ENCODE measurements at places on chromosomes 3 and 15.

DNA sequence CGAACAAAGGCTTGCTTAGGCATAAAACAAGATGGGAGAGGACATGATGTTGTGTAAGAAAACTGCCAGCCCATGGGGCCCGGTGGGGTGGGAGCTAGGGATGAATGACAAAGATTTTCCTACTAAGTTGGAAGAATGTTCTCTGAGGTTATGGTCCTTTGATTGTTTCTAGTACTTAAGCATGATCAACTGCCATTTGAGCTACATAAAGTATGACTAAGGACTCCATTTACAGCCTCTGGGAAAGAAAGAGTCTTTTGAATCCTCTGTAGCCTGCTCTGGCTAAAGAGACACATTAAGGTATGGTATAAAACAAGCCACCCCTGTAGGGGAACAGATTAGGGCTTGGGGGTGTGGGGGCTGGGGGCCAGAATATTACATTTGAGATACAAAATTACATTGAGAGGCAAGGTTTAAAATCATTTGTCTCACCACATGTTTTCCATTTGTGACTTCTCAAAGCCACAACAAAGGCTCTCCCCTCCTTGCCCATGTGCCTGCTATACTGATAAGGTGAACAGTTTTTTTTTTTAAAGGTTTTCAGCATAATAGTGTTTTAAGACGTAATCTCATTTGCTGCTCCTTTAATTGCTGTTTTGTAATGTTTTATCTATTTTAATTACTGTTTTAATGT, 323.4 kb downstream of the CHST2 start:
- DNase-seq, result no peak

DNA sequence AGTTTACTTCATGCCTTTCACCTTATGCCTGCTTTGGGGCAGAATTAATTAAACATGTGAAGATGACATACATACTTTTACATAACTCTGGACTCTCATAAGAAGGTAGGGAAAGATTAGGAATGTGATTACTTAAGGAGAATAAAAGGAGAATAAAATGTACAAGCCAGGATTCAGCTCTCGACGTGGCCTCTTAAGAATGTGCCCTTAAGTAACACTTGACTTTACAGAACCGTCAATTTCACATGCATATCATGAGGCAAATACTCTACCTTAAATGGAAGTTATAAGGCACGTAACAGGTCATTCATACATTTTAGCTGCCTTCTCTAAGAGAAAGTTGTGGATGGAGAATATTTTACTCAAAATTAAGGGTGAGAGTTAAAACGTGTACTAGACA, 263.7 kb upstream of the LMCD1 start:
- no peak for DNase-seq

- DNase-seq, result no peak
These were observed 5.3 kb downstream of the ARL6IP5 start for GRCh38 chr3:69090021-69090420.

DNA sequence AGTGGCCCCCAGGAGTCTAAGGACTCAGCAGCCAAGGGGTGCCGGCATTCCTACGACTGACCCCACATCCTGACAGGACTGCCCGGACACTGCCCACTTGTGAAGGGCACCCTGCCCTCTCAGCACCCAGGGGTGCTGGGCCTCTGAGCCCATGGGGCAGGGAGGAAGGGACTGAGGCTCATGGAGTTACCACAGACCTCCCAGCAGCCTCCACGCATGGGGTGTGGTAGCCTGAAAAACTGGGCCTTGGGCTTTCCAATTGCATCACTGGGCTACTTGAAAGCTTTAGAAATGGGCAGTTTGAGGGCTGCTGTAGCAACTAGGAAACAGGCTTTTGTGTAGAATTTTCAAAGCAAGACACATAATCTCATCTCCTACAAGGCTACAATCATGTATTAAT, 13.2 kb downstream of the TKT start:
- DNase-seq, result no peak

- no peak for DNase-seq
These were observed 64.7 kb downstream of the ATP2B2 start for GRCh38 chr3:10440684-10441083.

- no peak for DNase-seq
These were observed 3.1 kb upstream of the CACNA1D start for GRCh38 chr3:53491276-53491675.

DNA sequence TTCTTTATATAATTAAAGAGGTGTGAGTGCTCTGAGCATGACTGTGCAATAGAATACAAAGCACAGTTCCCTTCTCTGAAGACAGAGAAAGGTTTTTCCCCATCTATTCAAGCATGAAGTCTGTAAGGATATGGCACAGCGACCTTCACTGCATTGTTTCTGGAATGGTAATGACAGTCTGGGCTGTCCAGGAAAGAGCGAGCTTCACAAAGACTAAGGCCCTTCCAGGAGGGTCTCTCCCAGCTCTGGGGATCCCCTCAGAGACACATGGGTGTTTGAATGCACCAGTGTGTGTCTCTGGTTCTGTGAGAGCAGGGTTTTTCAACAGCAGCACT, 179.9 kb upstream of the NR2E3 start:
- DNase-seq, result no peak

DNA sequence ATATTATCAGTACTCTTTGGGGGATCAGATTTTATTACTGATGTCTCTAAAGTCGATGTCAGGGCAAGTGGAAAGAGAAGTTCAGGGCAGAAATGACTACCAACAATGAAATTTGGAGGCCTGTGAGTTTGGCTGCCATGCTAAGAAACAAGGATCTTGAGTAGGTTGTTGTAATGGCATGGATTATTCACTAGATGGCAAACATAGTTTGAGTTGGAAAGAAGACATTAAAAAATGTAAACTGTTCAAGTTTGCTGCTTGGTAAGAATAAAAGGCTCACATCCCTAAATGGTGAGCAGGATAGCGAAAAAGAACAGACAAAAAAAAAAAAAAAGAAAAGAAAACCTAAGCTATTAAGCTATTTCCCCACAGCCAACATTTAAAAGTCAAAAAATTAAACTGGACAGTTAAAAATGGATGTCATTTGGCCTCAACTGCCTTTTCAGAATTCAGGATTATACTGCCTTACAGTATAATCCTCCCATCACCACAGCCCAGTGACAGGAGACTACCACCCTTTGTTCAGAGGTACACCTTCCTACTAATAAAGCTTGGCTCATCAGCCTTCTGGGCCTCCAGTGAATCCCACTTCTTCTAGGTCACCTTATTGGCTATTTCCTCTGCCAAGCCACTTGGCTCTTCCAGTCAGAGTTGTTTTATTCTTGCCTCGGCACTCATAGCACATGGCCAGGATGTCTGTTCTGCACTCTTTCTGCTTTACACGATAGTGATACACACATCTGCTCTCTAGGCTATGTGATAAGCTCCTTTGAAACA, 163.7 kb downstream of the PLD1 start:
- DNase-seq, result no peak

DNA sequence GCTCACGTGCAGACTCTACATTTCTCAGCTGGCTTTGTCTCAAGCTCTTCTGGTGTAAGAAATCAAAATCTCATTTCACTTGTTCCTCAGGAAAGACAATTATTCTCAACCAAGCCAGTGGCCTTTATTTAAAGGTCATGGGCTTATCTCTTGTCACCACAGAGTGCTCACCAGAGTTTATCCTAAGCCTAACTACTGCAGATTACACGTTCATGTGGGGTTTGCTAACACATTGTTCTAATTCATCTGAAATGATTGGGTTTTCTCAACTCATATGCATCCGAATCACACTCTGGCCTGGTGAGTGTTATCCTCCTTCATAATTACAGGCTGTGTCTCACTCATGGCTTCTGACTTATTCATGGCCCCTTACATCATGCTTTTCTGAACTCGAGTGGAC, 83.3 kb upstream of the TSC22D2 start:
- no peak for DNase-seq

GRCh38 chr15:71916834-71917233, 106.5 kb downstream of the NR2E3 start:
- no peak for DNase-seq

DNA sequence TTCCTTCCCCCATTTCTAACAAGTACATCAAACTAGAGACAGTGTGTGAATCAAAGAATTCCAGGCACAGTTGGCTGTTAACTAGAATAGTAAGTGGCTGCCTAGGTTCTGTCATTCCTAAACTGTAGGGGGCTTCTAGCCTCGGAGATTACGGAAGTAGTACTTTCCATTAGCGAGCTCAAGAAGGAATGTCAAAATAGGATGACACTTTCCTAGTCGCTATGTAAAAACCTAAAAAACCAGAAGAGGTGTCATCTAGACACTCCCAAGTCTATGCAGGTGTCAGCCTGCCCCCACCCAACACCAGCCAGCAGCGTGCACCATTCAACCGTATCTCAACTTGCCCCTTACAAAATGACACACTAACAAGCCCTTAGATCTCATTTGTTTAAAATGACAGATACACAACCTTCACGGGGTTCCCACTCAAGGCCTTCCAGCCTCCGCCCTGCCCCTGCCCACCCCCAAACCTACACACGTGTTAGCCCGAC, 874 bp downstream of the INO80 start:
- peak; percentile 20 for DNase-seq

DNA sequence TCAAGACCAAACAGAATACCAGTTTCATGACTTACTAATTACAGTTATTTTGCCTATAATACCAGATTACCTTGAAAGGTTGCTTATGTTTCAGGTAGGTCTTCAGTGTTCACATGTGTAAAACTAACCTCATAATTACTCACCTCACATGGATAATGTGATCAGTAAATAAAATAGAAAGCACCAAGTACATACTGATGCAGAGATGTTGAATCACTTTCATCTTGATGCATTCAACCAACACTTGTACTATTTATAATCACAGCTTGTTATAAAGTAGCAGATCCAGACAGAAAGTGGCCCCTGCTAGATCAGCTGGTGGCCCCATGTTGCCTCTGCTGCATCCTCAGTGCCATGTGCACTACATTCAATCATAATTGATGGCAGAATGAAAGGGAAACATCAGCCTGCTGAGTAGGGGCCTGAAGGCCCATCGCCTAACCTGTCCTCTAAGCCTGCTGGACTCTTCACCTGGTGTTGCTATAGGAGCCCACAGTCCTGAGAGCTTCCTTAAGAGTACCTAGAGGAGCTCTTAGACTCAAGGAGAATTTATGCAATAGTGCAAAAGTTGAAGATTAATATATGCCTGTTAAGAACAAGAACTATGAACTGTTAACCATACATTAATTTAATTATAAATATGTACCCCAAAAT, 154.3 kb downstream of the PLCL2 start:
- DNase-seq, result no peak

DNA sequence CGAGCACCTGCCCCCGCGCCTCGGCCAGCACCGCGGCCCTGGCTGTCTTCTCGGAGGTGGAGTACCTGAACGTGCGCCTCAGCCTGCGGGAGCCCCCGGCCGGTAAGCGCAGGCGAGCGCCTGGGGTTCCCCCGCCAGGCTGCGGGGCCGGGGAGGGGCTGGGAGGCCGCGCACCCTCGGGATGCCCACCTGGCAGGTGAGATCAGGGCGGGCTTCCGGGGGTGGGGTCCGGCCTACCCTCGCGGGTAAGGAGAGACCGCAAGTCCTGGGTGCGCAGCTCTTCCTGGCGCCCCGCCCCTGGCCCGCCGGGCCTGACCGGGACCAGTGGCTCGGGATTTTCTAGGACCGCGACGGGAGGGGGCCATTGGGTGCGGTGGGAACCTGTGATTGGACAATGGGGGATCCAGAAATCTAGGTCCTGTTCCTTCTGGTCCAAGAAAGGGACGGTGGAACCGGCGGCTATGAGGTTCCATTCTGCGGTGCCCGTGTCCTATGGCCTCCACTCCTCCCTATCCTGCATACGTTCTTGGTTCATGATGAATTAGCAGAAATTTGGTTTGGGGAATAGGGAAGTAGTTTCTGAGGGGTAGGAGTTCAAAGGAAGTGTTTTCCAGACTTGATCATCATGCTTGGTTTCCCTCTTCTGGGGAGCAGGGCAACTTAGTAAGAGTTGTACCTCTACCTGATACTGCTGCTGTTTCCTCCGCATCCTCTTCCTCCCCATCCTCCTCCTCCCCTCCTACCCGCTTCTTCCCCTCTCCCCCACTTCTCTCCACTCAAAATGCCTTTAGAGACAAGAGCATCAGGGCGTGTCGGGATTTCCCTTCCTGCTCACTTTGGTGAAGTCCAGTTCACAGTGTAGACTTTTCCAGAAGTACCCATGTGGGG, 808 bp downstream of the ARRDC4 start:
- DNase-seq, result no peak

All from iPS DF 6.9 (cell line).